ENCODE measurements at places on chromosomes 7 and 10.

DNA sequence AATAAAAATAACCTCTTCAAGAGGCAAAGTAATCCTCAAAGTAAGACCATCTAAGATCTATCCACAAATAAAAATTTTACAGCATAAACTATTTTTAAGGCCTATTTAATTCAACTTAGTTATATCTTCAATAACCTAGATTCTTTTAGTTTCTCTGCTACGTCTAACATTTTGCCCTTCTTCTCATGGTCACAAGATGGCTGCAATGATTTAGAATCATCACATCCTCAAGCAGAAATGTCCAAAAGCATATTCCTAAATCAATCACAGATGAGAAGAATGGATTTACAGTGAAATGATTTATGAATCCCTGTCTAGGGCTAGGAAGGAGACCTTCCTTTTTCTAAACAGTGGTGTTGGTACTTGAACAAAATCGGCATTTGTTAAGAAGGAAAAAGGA, 304.7 kb downstream of the ARHGAP12 start:
- DNase-seq: no peak

DNA sequence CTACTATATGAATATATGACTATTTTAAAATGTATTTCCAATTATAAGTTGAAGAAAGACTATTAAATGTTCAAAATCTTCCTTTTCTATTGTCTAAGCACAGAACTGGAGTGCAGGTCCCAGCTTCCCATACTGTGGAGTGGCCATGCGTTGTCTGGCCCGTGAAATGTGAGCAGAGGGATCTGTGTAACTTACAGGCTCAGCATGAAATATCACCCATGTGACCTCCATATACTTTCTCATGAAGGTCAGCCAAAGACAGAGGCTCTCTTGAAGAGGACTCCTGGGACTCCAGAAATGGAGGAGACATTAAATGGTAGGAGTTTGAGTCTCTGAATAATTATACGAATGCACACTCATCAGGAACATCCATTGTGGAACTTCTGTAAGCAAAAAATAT, 92.4 kb upstream of the CAV2 start:
- no peak for DNase-seq

GRCh38 chr7:96823274-96823673, 113.6 kb upstream of the SEM1 start:
- no peak for DNase-seq

DNA sequence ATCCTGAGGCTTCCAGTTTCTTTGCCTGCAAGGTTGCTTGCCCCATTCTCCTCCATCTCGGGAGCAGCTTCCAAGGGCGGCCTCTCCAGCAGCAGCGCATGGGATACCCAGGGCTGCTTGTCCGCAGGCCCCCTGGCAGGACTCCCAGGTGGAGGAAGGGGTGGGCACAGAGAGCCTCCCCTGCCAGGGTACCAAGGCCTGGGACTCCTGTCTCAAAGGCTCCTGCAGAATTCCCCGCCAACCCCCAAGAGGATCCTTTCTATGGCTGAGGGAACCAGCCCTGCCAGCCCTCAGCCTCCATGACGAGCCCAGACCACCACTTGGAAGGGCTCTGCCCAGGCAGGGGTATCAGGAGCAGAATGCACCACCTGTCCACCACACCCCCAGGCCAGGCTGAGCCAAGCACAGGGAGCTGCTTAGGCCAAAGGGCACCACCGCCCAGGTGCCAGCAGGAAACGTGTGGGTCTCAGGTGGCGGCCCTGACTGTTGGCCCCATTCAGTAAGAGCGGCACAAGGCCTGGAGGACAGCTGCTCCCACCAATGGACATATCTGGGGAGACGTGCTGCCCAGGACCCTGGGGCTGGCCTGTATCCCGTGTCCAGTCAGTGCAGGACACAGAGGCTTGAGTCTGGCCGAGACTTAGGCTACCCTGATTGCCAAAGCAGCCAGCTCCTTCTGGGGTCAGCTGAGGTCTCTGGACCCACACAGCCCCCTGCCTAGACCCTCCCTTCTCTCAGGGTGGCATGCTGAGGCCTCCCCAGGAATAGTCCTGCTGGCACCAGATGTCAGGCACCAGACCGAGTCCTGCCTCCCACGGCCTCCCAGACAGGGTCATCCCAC, 33.8 kb upstream of the INPP5A start:
- DNase-seq: no peak

GRCh38 chr10:74071157-74071556, 73.2 kb downstream of the VCL start:
- no peak for DNase-seq

- no peak for DNase-seq
Measured at GRCh38 chr10:98260350-98260749, 7.6 kb downstream of the LOXL4 start.

DNA sequence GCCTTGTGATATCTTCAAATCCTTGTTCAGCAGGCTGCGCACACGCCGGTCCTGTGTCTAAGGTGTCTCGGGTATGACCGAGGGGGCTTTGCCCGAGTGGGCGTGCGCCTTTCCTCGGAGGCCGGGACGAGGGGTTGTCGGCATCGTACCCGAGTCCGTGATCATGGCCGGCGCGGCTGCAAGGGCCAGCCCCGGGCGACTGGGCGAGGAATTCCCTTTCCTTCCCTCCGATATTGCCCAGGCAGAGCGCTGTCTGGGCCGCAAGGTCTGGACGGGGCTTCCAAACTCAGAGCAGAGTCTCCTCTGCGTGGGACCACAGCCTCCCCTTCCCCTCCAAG, 59.7 kb downstream of the ZNF467 start:
- no peak for DNase-seq

DNA sequence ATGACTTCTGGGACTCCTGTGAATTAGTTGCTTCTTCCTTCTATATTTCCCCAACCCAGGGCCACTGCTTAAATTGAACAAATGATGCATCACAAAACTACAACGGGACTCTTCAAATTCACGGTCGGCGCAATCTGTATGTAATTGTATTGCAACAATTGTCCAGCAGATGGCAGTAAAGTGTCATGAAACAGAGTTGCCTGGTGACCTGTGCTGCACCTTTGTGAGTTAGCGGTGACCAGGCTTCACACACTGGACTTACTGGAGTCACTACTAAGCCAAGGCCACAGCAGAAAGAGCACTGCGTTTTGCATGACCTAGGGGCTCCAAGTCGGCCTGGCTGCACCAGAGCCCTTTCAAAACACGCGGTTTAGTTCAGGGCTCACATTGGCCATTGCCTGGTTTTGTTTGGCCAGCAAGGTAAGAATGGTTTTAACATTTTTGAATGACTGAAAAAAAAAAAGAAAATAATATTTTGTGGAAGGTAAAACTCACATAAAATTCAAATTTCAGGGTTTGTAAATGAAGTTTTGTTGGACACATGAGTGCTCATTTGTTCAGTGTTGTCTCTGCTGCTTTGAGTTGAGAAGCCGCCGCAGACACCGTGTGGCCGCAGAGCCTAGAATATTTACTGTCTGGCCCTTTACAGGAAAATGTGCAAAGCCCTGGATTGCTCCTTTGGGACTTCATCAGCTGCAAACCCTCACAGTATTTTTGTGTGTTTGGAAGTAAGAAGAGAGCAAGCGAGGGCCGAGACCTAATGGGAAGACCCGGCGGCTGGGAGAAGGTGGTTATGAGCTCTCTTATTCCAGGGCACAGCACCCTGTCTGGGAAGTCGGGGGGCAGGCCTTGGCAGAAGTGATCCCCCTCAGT, 23.2 kb upstream of the ZNF32 start:
- peak; percentile 62 for DNase-seq

DNA sequence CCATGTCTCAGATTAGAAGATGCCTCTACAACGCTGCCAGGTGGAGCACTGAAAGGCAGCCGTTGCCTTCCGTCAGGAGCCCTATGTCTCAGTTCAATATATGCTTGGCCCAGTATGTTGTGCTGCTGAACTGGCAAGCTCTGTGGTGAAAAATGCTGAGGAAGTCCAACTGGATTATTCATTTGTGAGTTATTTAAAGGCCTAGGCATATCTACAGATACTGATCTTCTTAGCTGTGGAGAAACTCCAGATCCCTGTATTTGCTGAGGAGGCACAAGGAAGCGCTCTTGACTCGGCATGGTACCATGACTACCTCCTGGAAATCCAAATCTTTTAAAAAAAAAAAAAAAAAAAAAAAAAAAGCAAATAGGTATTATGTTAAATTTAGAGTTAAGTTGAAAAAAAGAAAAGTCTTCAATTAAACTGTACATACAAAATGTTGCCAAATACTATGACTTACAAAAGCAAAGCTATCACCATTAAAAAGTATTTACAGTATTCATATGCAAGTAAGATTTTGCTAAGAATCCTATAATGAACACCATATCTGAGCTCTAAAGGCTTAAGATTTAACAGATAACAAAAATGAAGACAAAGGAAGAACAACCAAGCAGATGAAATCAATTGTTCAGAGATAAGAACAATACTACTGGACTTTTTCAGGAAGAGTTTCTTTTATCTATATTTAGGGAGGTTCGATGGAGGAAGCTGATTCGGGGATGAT, 152.4 kb downstream of the GALNT11 start:
- no peak for DNase-seq

GRCh38 chr10:123380491-123381085, 226.4 kb downstream of the BUB3 start:
- DNase-seq: no peak

- DNase-seq: no peak
Measured at GRCh38 chr7:38410056-38410455, 136.6 kb upstream of the TARP start.
